ENCODE measurements at places on chromosomes 12 and 14.

DNA sequence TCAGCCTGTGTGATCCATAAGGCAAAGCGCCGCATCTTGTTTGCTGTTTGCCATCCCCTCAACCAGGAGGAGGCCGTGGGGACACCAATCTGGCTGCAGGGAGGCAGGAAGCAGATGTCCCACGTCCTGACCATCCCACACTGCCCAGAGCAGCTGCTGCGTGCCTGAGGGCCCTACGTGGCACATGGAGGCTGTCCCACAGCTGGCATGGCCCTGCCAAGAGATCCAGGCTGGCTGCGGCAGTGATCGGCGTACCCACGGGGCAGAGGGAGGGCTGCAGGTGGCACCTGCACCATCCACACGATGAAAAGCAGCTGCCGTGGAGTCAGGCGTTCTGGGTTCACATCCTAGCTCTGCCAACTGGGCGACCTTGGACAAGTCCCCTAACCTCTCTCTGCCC, 42.0 kb downstream of the NCOR2 start:
- DNase-seq = peak; percentile 67

DNA sequence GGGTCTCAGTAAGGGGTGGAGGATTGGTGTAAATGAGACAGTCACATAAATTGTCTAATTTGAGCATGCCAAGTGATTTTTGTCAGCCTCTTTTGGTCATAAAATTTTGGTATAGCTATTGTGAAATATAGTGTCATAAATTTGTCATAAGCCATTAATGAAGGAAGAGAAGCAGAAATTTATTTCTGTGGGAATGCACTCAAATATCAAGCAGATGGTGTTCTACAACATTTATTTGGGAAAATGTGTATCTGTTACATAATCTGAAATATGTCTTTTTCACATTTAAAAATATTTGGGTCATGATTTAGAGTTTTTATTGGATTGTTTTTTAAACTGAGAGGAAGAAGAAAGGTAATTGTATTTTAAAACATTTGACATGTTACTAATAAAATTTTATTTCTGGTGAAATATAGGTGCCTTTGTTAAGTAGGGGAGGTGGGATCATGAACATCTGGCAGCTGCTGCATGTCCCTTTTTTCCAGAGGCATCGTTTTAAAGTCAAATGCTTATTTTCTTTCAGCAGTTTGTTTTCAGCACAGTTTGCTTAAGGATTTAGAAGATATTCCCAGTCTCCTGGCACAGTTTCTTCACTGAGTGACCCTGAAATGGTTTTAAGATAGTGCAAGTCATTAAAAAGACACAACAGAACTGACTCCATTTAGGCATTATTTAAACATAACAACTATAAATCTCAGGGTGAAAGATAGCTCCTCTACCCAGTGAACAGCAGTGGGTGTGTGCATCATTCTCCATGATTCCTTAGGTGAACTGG, 371.7 kb downstream of the SNAPC1 start:
- DNase-seq = no peak

- no peak for DNase-seq
Observed at GRCh38 chr14:60645126-60645741, 4.0 kb downstream of the SIX1 start.

DNA sequence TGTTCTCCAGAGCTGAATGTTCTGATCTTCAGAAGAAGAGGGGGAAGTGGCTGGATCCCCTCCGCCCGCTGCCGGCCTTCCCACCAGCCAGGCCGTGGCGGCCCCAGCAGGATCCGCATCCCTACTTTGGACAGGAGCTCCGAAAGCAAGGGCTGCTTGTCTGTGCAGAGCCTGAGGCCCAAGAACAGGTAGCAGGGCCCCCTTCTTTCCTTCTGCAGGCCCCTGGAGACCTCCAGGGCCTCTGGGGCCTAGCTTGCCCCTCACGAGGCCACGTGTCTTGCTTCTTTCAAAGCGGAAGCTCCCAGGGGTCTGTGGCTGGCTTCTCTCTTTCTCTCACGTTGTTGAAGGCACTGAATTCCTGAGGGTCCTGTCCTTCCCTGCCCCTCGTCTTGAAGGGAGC, 13.2 kb downstream of the PGF start:
- no peak for DNase-seq

- no peak for DNase-seq
Observed at GRCh38 chr12:112342587-112342986, 39.6 kb downstream of the HECTD4 start.

DNA sequence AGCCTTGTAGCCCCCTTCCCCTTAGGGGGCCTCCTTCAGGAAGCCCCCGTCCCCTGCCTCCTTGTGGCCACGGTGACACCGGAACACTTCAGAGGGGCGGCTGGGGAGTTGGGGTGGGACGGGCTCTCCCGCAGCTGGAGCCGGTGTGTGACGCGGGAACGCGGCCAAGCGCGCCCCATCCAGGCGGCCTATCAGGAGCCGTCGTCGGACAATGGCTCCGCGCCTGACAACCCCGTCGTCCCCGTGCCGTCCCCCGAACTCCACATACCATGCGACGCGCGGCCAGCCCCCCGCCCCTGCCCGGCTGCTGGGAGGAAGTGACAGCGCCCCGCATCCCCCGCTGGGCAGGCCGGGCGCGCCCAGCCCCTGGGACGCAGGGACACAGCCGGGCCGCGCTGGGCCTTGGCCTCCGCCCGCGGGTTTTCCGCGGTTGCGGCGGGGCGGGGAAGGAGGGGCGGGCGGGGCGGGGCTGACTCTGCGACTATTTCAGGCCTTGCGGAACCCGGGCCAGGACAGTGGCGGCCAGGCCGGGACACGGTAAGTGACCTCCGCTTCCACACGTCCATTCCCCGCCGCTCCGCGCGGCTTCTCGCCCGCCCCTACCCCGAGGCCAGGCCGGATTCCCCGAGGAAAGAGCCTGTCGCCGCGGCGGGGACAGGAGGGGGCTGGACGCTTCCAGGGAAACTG, at the start of gene TNFAIP2:
TSS of gene TNFAIP2 (plus strand) at position 515 of the 687 bp plus-strand sequence. CDS start 2,997 bp downstream, outside the sequence.
- no peak for DNase-seq

DNA sequence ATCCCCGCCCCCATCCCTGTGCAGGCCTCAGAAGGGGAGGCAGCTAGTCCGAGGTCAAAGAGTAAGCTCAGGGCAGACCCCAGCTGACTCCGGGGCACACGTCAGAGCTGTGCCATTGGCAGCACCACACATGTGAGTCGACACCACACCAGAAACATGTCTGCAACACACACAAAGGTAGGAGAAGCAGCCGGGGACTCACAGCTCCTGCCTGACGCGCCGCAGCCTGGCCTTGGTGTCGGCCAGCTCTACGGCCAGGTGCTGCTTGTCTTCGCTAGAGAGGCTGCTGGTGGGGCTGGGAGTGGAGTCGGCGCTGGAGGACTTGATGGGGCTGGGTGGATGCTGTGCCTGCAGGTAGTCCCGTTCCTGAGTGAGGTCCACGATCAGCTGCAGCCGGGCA, 78.5 kb downstream of the CCDC88C start:
- DNase-seq = no peak

- no peak for DNase-seq
Observed at GRCh38 chr14:55019968-55020554, 6.8 kb downstream of the WDHD1 start.

- DNase-seq = no peak
Observed at GRCh38 chr14:88834883-88835431, 10.5 kb downstream of the TTC8 start.

DNA sequence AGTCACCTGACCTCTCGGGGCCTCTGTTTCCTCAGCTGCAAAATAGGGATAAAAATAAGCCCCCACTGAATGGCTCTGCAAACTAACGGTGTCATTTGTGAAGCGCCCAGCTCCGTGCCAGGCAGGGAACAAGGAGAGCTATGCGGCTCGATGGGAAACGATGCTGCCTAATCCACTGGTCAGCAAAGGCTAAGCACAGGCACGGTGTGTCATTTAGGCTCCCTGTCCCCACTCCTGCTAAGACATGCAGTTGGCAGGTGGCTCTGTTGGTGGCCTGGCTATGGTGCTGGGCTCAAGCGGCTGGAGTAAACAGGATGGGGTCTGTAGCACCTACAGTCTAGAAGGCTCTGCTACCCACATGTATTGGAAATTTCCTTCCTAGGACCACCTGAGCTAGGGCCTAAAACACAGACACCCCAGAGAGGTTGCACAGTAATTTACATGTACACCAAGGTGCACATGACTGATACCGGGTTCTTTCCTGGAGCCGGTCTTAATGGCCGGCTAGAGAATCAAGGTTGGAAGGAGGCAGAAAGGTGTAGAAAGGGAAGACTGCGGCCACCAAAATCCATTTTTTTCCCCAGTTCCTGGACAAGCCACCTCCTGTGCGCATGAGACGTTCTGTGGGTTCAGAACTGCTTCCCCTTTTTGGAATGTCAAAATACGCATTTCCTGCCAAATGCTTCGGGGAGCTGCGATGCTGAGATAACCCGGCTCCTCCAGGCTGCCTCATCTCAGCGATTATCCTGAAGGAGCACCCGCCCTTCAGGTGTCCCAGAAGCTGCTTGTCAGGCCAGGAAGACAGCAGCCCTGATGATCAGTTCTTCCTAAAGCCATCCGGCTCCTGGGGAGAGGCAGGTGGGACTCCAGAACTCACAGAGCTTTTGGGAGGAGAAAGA, 1.0 kb downstream of the CACNA2D4 start:
- no peak for DNase-seq

DNA sequence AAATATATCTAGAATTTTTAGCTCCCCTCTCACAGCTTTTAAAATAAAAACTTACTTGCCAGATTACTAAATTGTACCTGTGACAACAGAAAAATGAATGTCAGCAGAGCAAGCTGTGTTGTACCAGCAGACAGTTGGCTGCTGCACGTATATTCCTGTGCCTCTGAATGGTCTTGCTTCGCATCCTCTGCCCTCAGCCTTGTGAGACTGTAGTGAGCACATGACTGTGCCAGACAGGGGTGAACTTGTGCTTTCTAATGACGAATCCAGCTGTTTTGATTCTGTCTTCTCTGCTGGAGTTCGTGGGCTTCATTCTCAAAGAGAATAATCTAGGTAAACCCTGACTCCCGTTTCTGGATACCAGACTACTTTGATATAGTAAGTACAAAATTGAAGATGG, 58.3 kb upstream of the FRMD6 start:
- no peak for DNase-seq

GRCh38 chr12:2215709-2216560, 163.1 kb downstream of the CACNA1C start:
- no peak for DNase-seq

- DNase-seq = no peak
Observed at GRCh38 chr14:103801459-103801858, 45.9 kb downstream of the PPP1R13B start.

DNA sequence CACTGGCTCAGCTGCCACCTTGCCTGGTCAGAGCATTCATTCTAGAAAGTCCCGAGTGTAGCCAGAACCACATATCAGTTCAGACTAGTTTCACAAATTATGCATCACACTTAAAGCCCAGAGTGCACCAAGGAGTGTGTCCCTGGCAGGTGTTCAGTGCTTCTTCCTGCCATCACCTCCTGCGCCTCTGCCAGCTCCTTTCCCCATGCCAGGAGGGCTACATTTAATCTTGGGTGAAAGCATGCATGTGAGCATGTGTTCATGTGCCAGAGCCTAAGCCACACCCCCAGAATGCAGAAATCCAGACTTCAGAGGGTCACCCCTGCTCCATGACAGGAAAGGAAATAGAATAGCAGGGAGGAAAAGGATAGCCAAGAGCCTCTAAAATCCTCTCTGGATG, 381.6 kb downstream of the DPF3 start:
- DNase-seq = no peak

GRCh38 chr14:104819361-104819781, 18.5 kb downstream of the ZBTB42 start:
- DNase-seq = no peak

GRCh38 chr14:74784634-74785033, 21.5 kb downstream of the YLPM1 start:
- no peak for DNase-seq

DNA sequence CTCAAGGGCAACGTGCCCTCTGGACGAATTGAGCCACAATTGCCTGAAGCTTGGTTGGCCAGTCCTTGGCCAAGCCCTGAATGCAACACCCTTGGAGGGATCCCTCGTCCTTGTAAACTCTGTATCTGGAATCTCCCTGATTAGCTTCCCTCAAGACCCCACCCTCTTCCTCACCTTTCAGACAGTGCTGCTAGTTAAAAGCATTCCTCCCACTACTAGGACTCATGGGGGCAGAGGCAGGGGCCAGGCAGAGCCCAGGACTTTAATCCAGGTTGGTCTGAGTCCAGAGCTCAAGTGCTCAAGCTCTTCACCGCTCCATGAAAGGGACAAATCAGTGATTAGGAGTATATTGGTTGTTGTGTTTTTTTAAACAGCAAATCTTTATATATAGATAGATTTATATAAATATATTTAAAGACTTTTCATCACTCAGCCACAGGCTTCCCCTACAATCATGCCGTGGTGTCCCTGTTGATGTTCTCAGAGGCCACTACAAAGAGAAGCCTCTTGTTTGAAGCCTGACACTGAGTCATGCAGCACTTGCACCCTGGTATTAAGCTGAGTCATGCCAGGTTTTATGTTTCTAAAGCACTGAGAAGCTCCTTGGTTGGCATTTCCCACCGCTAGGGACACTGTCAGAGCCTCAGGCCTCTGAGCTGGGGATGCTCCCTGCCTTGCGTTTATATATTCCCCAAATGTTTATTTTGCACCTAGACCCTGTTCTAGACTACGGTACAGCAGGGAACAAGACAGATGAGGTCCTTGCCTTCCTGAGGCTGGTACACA, 53.8 kb upstream of the GSC start:
- no peak for DNase-seq

All from dorsolateral prefrontal cortex (tissue), 122 donors.